Type B pancreatic cell (in vitro differentiated cells): ENCODE measurements at places on chromosomes 6 and 20. TPM values are rescaled to one million over a fixed set of nuclear protein-coding genes. Genes with fewer than 3 reads are reported as not detected.

DNA sequence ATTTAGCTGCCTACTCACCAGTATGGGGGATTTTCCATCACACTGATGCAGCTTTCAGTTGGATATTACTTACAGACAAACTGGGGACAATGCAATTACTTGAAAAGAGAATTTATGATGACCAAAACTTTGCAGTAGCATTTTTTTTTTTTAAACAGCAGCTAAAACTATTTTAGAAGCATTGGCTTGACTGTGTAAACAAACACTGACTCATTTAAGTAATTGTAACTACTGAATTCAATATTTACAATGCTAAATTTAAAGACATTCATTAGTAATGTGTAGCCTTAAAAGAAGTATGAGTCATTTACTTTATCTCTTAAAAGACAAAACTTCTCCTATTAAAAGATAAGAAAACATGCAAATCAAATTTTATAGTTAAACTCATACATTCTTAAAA, 295.9 kb upstream of the FERMT1 start:
- DNase-seq: no peak

- DNase-seq: no peak
Observed at GRCh38 chr20:25324412-25324811, 66.2 kb downstream of the ABHD12 start.

DNA sequence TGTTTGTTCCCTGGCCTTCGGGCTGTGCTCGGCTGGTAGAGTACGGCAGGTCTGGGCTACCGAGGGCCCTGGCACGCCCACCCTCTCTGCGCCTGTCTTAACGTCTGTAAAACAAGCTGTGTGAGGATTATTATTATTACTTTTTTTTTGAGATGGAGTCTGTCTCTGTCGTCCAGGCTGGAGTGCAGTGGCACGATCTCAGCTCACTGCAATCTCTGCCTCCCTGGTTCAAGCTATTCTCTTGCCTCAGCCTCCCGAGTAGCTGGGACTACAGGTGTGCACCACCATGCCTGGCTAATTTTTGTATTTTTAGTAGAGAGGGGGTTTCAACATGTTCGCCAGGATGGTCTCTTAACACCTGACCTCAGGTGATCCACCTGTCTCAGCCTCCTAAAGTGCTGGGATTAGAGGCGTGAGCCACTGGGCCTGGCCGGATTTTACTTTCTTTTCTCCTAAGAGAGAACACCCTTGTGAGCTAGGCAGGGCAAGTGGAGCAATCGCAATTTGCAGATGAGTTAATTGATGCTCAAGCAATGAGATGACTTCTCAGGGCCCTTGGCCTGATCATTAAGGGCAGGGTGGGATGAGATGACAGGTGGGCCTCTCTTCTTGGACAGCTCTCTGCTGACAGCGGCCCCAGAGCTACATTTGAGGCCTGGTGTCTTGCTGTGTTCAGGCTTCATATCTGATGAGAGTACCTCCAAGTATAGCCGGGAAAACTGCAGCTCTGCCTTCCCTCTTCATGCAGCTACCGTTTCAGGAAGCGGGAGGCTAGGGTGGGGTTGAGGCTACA, 859 bp upstream of the SMIM29 start:
- no peak for DNase-seq

DNA sequence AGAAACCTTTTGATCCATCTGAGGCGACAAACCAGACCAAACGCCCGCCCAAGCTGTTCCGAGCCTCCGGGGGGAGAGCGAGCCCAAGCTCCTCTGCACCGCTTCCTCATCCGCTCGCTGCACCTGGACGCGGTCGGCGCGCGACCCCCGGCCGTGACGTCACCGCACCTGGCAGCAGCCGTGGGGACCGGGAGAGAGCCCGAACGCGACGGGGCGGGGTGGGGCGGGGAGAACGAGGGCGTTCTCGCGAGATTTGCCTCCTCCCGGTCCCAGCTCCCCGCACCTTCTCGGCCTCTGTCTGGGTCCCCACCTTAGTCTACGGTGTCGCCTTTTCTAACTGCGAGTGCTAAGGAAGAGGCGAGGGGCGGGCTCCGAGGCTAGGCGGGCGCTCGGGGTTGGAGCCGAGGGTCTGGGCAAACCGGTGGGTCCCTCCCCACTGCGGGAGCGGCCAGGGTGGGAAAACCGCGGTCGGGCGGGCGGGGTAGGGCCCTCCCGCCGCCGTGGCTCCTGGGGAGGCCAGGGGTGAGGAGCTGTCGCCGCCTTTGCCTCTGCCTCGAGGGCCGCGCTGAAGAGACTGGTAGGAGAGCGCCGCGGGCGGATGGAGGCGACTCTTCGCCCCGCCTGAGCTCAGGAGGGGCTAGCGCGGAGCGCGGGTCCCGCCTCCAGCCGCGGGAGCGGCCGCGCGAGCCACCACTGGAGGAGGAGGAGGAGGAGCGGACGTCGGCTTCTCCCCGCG, at the start of gene CD2AP:
Gene CD2AP (plus strand): TSS at position 293 of the 736 bp plus-strand sequence. CDS start 456 bp downstream, outside the sequence.
- DNase-seq: peak; percentile 89

GRCh38 chr6:55925292-55925691, 49.9 kb upstream of the BMP5 start:
- DNase-seq: no peak

DNA sequence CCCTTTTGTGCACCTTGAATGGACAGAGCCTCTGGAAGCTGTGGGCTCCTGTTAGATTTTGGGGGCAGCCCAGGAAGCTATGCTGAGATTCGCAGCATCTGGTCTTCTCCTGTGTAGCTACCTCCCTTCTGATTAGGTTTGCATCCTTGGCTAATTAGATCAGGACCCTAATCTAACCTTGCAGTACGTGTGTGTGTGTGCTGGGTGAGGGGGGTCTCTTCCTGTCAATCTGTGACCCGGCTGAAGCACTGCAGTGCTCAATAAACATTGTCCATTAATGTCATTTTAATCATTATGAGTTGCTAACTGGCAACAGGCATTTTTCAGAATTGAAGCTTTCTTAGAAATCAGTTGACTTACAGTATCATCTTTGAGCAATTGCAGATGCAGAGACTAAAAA, 229.1 kb upstream of the STXBP5 start:
- DNase-seq: no peak

GRCh38 chr6:107894809-107895396, 63.1 kb downstream of the SEC63 start:
- no peak for DNase-seq

- no peak for DNase-seq
Observed at GRCh38 chr6:96923871-96924493, 546 bp upstream of the KLHL32 start.

DNA sequence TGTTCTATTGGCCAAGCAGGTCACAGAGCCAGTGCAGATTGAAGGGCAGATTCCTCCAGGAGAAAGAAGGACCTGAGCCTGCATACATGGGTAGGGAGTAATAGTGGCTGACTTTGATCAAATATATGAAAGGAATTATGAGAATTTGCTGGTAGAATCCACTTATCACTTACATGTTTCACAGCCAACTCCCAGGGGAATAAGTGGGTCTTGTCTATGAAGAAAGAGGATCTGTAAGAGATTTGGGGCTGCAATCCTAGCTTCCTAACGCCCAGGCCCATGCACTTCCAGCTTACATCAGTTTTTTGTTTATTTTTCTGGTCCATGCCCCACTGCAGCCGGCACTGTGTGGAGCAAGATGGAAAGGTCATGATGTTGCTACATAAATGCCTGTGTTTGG, 107.9 kb upstream of the SYNDIG1 start:
- DNase-seq: no peak

DNA sequence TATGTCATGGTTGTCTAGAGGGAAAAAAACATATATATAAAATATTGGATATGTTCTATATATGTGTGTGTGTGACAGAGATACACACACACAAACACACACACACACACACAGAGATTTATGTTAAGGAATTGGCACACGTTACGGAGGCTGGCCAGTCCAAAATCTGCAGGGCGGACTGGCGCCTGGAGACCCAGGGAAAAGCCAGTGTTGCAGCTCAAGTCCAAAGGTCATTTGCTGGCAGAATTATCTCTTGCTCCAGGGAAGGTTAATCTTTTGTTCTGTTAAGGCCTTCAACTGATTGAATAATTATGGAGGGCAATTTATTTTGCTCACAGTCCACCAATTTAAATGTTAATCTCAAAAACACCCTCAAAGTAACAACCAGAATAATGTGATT, 37.5 kb upstream of the PDE7B start:
- no peak for DNase-seq

- DNase-seq: no peak
Observed at GRCh38 chr6:109308018-109308492, 74.2 kb downstream of the CD164 start.

DNA sequence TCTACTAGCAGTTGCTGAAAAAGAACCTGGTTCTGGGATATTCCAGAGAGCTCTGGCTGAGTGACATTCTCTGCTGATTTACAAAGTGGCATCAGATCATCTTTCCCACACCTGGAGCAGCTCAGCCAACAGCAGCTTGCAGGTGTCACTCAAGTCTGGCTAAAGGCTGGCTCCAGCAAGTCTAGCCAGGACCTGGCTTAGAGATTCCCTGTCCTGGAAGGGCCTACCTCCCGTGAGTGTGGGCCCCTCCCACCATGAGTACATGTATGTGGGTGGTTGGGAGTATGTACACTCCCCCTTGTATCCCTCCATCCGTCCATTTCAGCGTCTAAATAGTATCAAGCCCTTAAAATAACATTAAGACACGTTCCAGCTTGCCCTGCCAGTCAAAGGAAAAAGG, 539.3 kb upstream of the ID4 start:
- DNase-seq: no peak

DNA sequence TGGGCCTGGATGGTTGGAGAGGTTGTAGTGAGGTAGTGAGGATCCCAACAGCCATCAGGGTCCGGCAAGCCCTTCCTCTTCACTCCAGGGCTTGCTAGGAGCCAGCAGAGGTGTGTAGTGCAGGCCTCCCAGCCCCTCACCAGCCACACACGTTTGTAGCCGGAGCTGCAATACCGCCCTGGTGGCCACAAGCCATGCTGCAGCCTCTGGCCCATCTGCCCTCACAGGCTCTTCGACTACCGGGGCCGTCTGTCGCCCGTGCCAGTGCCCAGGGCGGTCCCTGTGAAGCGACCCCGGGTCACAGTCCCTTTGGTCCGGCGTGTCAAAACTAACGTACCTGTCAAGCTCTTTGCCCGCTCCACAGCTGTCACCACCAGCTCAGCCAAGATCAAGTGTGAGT, 36.4 kb downstream of the EIF2S2 start:
- DNase-seq: no peak

DNA sequence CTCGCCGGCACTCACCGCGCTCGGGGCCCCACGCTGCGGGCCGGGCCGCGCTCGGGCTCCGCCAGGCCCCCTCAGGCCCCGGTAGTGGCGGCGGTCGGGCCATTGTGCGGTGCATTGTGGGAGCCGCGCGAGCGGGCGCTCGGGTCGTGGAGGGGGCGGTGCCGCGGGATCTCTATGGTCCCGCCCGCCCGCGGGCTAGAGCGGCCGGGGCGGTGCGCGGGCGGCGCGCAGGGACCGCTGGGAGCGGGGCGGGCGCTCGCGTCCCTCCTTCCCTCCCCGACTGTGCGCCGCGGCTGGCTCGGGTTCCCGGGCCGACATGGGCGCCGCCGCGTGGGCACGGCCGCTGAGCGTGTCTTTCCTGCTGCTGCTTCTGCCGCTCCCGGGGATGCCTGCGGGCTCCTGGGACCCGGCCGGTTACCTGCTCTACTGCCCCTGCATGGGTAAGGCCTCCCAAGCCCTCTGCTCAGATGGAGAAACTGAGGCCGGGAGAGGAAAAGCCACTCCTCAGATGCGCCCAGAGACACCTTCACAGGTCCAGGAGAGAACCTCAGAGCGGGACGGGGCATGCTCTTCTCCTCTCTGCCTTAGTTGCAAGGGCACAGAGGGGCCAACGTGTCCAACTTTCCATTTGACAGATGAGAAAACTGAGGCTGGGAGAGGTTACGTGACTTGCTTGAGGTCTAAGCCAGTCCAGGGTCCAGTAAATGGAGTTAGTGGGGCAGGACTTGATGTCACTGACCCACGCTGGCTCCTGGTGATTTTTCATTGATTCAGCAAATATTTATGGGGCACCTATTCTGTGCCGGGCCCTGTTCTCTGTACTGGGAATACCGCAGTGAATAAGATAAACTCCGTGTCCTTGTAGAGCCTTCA, at the start of the genes PLAGL2 and POFUT1:
Gene PLAGL2 (minus strand): TSS at position 118 of the 873 bp plus-strand sequence. CDS start 5,565 bp downstream, outside the sequence.
Gene POFUT1 (plus strand): TSS at position 255 of the 873 bp plus-strand sequence. CDS start 62 bp downstream, at position 317.
- peak; percentile 96 for DNase-seq

DNA sequence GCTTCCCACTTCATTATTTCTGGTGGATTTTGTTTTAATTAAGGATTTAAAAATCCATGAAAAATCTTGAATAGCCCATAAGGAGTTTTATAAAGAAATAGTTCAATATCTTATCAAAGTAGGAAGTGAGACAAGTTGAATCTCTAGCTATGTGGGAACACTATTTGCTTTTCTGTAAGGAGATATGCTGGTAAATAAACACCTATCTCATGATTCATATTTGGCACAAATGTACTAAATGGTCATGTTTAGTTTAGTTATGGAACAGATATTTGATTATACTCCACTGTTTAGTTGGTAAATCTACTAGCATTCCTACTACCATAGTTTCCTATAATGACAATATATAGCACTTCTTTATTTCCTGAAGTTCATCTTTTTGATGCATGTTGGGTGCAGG, 239.9 kb upstream of the CEP162 start:
- no peak for DNase-seq

- DNase-seq: no peak
Observed at GRCh38 chr6:24539416-24539815, 44.6 kb downstream of the ALDH5A1 start.

DNA sequence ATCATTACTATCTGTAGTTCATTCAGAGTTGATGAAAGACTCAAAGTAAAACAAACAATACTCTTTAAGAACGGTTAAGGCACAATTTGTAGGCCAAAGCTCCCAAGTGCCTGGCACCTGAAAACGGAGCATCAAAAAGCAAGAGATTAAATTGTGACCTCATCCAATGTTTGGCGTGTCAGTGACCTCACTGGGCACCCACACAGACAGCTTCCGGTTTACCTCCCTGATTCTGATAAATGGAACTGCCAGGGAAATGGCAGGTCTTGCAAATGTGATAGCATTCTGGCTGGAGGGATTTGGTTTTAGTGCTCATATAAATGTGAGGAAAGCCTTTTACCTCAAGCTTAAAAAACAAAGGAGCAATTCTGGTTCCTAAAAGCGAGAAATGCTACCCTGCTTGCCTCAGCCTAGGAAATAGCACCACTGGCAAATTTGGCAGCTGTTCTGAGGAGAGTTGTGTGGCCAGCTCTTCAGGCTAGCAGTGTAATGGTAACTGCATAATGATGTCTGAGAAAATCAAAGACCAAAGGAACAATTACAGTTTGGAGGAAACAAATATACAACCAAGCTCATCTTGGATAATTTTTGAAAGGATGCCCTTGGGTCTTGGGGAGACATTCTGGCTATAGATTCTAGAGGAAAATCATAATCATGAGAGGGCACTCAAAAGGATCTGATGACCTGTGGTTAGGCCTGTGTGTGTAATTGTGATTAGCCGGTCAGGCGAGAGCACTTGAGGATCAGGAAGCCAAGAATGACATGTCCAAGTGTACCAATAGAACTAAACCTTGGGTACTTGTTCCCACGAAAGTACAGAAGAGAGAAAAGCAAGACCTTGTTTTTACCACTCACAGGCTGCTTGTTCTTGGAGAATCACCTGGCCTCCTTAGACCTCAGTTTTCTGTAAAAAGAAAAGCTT, 174.3 kb downstream of the TFAP2B start:
- DNase-seq: no peak

GRCh38 chr6:158524311-158524710, 35.6 kb upstream of the TMEM181 start:
- no peak for DNase-seq

Gene BHLHE23
- not detected in 2 replicates for total RNA-seq

Gene ZC3H12D
- 0.58 and 0.98 TPM in 2 replicates for total RNA-seq

Gene CRISP2
- total RNA-seq: 0.48 and 0.58 TPM in 2 replicates

Gene TRERF1
- total RNA-seq: 9.7 and 13.2 TPM in 2 replicates

Gene GRM1
- total RNA-seq: 0.39 and 0.43 TPM in 2 replicates
